Stimulated activated CD8-positive, alpha-beta memory T cell treated with anti-CD3 and anti-CD28 coated beads, Interleukin-2, amount 100 ng/mL, for 48 hours (primary cell): ENCODE measurements at places on chromosomes 2 and 18.
A peak's percentile ranks its signal among the peaks of the same experiment; 100 is the strongest.

DNA sequence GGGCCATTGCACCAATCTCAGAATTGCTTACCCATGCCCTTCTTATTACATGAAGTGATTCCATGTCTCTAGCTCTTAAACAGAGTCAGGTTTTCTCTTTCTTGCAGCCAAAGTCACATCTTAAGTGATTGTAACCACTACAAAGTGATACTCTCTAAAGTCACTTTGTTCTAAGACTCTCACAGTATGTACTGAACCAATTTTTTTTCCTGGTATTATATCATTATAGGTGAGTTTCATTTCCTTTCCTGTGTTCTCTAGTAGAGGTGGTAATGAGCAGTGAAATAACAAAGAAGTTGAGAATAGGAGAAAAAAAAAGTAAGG lies 66.3 kb upstream of the DARS1 start:
- DNase-seq = no peak

- no peak for DNase-seq
These were observed 1768.2 kb downstream of the SUCLG1 start for GRCh38 chr2:82690757-82691411.

DNA sequence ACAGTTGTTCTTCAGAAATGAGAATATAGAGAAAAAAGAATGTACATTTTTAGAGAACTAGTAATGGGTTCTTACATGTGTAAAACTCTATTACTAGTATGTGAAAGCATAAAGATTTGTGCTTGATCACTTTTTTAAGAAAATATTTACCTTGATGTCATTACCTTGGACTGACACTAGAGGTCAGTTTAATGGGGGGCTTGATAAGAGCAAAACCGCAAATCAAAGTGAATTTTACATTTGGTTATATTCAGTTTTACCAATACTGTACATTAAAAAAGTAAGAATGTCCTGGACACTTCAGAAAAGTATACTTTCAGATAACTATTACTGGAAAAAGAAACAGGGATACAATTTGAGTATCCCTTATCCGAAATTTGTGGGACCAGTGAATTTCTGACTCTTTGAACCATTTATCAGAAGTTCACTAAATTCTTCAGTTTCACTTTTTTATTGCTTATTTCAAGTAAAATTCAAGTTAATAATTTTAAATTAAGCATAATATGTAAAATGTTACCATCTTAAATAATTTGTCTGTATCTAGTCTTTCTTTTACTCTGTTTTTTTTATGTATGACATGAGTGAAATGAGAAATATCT lies 1149.5 kb downstream of the DSC3 start:
- no peak for DNase-seq

GRCh38 chr2:153645599-153645998 lies 167.0 kb upstream of the RPRM start:
- DNase-seq = no peak

DNA sequence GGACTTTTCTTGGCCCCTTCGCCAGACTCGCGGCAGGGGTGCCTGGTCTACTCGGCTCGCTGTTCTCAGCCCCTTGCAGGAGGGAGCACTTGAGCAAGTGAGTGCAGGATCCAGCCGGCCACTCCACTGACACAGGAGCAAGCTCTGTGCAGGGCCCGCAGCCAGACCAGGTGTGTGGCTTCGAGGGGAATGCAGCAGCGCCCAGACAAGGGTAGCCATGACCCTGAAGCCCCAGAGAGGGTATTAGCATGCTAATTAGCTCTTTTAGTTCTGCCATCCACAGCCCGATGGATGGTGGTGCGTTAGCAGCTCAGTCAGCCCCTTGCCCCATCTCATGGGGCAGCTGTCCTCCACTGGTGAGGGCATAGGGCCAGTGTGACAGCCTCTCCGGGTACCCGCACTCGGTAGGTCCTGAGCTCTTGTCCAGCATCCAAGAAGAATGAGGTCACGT lies 103.2 kb upstream of the HS6ST1 start:
- no peak for DNase-seq

DNA sequence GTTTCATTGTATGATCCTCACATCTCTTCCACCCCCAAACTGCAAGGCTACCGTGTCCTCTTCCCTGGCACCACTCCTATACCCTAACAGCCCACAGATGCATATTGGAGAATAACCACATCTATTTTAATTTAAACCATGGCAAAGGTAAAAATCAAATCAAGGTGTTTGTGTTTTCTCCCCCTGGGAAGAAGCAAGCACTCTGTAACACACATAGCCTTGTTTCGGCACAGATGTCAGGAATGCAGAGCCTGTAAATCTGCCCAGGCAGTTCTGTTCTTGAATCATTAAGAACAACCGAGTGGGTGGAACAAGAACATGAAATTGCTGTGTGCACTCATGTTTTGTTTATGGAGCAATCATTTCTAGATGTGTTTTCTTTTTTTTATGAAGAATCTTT lies 6.8 kb upstream of the COX7A2L start:
- no peak for DNase-seq

DNA sequence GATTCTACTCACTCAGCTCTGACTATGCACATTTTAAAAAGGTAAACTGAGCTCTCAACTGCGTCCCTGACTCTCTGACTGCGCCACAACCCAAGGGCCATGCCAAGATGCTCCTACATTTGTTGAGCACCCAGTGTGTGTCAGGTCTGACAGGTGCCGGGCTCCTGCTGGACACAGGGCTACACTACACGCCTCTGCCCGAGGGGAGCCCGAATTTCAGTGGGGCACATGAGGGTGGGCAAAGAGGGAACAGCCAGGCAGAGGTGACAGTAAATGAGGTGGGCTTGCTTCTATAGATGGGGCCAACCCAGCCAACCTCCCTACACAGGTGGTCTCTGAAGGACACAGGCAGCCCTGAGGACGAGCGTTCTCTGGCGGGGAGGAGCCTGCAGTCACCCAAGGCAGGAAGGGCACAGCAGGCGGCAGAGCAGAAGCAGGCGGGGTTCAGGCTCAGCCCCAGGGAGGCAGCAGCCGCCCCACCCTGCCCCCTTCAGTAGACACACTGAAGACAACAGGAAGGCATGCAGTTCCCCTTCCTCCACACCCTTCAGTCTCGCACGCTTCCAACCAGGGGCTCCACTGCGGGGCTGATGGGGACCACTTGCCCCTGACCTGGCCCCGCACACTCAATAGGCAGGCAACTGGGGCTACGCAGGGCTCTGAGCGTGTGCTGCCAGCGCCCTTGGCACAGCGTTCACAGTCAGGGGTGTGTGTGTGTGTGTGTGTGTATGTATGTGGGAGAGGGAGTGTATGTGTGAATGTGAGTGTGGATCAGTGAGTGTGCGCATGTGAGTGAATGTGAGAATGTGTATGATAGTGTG lies 98.4 kb downstream of the UXS1 start:
- DNase-seq = peak; percentile 51
